ENCODE measurements at places on chromosomes 2 and 18. TPM values are rescaled to one million over a fixed set of nuclear protein-coding genes. Genes with fewer than 3 reads are reported as not detected.

GRCh38 chr18:74081966-74082741 lies 65.5 kb downstream of the FBXO15 start:
- peak; percentile 86 for ATAC-seq

DNA sequence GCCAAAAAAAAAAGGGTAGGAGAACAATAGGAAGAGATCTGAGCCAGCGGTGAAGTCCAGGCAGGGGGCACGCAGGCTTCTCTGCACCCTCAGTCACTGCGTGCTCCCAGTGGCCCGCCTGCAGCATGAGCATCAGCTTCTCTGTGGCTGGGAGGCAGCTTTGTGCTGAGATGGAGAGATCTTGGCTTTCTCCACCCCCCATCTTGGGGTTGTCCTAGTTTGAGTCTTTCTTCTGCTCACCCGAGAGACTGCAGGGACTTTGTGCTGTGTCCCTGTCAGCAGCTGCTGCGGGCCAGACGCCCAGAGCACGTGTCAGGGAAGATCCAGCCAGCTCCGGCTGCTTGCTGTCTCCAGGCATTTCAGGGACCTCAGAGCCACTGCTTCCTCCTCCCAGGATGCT lies 20.3 kb downstream of the TRAPPC12 start:
- ATAC-seq, result no peak

- no peak for ATAC-seq
Observed at GRCh38 chr18:42268798-42269197, 313.8 kb downstream of the PIK3C3 start.

The KIAA2012 gene
- not detected for total RNA-seq

Data from activated T-helper 17 cell treated with anti-CD3 and anti-CD28 coated beads, Interleukin-2, amount 50 U/mL, for 72 hours (primary cell).